Activated T-cell treated with anti-CD3 and anti-CD28 coated beads for 24 hours (primary cell): ENCODE measurements at places on chromosomes 5 and 9.
A peak's percentile ranks its signal among the peaks of the same experiment; 100 is the strongest.

- no peak for DNase-seq
Observed at GRCh38 chr9:124399323-124399967, 15.8 kb downstream of the PSMB7 start.

DNA sequence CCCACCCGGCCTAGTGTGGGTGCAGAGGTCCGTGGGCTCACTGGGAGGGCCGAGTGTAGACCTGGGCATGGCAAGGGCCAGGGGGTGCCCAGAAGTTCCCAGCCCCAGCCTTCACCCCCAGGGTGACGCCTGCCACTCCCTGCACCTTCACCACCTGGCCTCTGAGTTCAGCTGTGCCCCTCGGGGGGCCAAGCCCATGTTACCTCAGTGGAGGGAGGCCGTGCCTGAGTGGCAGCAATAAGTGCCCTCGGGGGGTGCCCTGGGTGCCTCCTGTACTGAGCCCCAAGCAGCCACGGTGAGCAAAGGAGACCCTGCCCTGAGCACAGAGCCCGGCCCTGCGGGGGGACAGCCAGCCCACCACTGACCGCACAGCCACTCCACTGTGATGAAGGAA is 10.3 kb upstream of the FCN2 start:
- DNase-seq = no peak

DNA sequence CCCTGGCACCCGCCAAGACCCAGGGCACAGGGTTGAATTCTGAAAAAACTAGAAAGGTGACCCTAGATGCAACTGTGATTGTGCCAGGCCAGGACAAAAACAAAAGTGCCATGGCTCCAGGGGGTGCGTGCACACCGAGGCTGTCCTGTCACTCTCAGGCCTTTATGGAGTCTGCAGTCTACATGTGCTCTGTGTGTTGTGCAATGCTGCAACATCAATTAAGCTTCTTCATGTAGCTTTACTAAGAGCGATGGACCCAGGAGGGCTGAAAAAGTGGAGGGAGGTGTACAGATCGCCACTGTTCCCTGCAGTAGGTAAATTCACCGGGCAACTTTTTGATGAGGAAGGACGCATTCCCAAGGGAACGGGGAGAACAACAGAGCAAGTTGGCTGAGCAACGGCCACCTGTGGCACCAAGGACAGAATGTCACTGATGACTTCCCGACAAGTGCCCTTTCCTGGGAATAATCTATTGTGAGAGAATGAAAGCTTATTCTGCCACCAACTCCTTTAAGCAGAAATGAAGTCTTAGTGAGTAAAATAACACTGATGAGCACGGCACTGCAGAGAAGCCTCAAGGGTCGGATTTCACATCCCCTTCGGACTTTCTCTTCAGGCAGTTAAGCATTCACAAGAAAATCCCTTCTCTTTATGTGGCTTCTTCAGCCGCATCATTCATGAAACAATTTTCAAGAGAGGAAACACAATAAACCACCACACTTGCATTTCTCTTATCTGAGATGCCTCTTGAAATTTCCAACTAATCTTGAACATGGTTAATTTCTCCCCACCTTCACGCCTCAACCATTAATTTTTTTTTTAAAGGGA is 149.6 kb downstream of the DROSHA start:
- no peak for DNase-seq

DNA sequence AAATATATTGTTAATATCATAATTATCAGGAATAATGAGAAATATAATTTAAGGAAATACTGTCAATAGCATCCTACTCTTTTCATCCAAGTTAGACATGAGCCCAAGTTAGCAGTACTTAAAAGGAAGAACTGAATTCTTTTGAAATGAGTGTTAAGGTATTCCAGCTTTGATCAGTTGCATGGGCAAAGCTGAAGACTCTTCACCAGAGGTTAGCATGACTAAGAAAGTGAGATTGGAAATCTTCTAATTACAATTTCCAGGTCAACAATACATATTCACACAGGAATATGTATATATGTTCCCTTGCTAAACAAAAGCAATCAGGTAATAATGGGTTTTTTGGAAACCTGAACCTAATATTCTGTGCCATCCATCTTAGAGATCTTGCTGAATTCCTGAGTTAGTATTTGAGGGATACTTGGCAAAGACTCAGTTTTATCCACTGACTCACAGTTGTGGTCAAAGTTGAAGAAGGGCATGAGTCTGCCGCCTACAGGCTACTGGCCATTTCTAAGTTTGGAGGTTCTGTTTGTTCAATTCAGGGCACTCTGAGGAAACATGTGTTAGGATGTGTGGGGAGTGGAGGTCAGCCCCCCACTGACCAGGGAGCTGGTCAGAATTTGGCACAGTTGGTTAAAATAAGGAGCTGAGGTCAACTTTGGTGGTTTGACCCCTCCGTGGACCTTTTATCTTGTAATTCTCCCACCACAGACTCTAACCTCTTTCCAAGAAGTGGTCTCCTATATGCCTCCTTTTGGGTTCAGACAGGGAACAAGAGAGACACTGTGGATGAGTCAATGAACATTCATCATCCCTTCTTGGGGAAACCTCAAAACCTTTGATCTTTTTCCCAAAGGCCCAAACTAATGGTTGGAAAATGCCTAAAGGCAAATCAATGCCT is 118.3 kb downstream of the PIK3R1 start:
- DNase-seq = no peak

DNA sequence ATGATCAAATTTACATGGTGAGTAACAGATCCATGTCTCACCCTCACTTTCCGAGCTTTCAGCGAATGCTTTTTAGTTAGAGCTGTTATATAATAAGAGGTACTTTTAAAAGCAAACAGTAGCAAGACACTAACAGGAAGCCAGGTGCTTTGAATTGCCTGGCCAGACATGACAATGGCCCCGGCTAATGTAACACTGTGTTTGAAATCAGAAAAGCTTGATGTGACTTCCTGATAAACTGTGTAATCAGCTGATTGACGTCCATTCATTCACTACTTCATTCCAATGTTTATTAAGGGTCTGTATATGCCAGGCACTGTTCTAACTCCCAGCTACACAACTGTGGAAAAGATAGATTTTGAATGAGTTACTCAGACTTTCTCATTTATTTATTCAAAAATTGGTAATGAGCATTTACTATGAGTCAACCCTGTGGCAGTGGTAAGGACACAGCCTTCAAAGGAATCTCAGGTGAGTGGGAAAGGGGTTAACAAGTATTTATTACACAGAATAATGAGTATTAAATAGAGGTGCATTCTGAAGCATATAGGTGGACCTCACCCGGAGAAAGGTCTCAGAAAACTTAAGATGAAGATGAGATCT is 26.6 kb downstream of the DPYSL3 start:
- no peak for DNase-seq

GRCh38 chr5:78003450-78003849 is 227.3 kb upstream of the TBCA start:
- no peak for DNase-seq

DNA sequence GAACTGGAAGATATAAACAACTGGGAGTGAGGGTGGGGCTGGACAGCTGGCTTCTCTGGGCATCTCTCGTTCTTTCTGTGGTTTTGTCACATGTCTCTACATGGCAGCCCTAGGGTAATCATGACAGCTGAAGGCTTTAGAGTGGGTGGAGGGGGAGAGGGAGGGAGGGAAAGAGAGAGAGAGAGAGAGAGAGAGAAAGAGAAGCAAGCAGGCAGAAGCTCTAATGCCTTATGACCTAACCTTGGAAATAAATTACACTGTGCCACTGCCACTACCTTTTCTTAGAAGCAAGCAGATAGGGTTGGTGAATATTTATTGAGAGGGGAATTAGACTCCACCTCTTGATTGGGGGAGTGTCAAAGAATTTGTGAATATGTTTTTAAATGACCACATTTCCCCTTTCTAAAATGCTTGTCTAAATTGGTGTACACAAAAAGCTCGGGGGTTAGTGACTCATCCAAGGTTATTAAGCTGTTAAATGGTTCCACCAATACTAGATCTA is 2.6 kb upstream of the DAPK1 start:
- DNase-seq = no peak

GRCh38 chr5:180784497-180785097 is 18.0 kb downstream of the MGAT1 start:
- peak; percentile 61 for DNase-seq

DNA sequence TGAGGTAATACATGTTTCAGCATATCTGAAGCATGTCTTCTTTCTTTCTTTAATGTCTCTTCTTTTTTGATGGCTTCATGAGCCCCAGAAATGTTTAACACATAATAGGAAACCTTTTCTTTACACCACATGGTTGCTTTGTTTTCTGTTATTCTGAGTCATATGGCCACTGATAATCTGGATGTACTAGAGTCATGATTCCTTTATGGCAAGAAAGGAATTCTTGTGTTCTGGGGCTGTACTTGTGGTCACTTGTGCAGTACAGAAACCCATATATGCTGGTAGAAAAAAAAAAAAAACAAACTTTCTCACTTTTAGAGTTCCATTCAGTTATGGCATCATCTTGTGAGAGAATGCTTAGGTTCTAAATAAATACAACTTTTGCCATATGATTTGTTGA is 1669.3 kb upstream of the CDH9 start:
- DNase-seq = no peak

GRCh38 chr9:132224645-132225044 is 62.8 kb downstream of the NTNG2 start:
- DNase-seq = no peak

DNA sequence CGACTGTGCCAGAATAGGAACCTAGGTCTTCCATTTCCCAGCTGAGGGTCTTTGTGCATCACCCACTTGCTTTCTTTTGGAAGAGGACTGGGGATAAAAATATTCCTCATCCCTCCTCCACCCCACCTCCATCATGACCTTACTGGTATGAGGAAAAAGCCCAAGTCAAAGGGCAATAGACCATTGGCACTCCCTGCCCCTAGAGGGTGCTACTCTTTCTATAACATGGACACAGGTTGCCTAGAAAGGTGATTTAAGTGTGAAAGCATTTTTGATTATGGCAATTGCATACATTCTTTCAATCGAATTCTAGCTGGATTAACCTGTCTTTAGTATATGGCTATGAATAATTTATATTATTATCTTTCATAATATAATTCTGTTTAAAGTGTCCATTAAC is 22.8 kb upstream of the ZNF618 start:
- DNase-seq = no peak

DNA sequence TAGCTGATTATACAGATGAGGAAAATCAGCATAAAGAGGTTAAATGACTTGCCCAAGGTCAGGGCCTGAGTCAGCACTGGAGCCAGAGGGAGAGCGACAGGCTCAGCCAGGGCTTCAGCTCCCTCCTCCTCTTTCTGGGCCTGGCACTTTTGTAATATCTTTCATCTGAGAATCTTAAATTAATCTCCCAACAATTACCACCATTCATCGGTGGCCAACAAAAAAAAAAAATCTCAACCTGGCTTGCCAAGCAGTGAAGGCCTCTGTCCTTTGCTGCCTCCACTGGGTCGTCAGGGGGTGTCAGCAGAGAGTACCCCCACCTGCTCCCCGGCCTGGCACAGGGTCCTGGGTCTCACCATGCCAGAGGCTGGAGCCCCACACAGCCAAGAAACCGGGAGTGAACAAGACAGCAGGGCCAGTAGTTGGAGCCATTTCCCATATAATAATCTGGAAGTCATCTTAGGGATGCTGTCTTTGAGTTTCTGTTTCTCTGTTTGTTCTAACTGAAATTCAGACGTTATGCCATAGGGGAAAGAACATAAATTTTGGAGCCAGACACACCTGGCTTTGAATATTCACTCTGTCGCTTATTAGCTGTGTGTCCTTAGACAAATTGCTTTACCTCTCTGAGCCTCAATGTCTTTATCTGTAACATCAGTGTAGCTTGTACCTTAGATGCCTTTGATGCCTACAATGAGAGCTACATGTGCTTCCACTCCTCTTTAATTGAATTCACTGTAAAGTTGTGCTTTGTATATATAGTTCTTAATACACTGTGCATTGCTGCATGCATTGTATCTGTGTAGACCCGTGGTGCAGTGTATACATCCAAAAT is 299.9 kb upstream of the MSX2 start:
- DNase-seq = no peak

DNA sequence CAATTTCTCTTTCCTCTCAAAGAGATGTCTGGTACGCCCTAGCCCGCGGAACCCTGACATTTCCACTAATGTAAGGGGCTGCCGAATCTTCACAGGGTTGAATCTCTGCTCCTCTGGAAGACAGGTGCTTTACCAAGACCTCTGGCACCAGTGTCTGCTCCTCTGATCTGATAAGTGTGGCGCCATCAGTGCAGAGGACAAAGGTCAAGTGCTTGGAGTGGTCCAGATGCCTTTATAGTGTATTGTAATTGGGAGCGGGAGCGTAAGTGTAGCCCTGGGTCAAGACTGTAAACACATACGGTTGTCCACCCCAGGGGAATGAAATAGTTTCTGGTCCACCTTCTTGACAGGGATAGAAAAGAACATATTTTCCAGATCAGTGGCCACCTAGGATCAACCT is 17.7 kb downstream of the ADAMTSL2 start:
- no peak for DNase-seq

DNA sequence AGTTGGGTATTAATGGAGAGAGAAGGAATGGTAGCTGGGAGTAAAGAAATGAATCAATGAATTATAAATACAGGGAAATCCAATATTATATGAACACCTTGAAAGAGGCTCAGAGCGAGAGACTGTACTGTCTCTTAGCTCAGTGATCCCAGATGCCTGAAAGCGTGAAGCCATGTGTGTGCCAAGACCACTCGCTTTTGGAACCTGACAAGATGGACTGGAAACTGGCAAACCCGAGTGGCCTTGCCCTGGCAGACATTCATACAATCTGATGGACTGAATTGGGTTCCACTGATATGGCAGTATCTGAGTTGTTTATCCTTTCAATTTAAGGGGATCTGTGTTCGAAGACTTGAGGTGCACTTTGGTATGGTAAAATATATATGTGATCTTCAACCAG is 170.3 kb downstream of the ERCC6L2 start:
- DNase-seq = no peak

DNA sequence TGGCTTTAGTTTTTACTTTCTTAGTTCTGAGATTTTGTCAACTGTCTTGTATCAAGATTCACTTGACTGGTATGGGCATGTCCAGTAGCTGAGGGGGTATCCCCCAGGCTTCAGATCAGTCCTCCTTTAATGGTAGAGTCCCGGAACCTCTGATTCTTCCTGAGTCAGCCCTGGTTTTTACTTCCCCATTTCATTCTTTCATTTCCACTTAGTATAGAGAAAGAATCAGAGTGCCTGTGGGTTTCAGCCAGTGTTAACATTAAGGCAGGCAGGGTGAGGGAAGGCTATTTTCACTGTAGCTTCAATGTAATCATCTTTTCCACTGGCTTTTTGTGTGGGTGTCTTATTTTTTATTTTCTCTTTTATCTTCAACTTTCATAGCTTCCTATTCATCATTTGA is 8.3 kb upstream of the COMMD10 start:
- DNase-seq = no peak

GRCh38 chr5:15002173-15002572 is 130.6 kb upstream of the ANKH start:
- no peak for DNase-seq

GRCh38 chr9:80554301-80554700 is 982.5 kb downstream of the TLE4 start:
- no peak for DNase-seq

GRCh38 chr9:91949946-91950664 is at the start of gene ROR2:
Gene ROR2 (minus strand): TSS chr9:91950228.
- DNase-seq = peak; percentile 28
